ENCODE measurements at places on chromosomes 3 and 15.

- DNase-seq, result peak; percentile 56
Measured at GRCh38 chr3:196968233-196969133, at the start of gene PIGZ. TSS of gene PIGZ (minus strand) at chr3:196968833. CDS start at chr3:196952031, 16,802 bp downstream.

GRCh38 chr15:45287390-45287956 lies 35.4 kb downstream of the SLC28A2 start:
- DNase-seq, result no peak

DNA sequence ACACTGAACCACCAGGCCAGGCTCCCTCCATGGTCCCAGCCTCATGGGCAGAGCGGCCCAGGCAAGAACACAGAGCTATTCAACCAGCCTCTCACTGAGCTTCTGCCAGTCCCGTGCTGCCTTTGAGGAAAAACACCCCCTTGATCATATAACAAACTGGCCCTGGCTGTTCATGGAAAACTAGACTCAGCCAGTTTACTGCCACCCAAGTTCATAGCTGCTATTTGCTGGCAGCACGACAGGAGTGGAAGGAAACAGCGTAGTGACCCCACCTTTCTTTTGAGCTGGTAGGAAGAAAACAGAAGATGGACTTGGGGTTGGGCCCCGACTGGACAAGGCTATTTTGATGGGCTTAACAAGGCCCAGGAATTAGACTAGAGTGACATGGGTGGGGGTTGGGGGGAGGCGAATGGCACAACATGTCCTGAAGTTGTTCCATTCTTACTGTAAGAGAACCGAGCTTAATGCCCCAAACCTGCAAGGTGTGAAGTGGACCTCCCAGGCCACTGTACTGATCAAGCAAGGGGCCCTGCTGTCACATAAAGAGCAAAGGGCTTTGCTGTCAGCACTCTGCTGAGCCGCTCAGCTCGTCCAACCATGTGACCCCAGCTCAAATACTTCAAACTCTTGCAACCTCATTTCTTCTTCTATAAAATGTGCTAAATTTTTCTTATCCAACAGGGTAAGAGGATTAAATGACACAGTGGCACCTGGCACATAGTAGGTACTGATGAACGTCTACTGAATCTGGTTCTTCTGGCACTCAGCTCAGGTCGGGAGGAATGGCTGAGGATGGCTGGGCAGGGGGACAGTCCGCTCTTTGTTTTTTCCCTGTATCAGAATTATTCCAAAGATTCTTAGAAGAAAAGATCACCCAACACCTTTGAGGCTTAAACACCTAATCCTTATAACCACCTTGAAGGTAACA lies 1.6 kb downstream of the FBXL22 start:
- DNase-seq, result no peak

GRCh38 chr3:5791558-5791957 lies 604.1 kb downstream of the EDEM1 start:
- DNase-seq, result no peak

DNA sequence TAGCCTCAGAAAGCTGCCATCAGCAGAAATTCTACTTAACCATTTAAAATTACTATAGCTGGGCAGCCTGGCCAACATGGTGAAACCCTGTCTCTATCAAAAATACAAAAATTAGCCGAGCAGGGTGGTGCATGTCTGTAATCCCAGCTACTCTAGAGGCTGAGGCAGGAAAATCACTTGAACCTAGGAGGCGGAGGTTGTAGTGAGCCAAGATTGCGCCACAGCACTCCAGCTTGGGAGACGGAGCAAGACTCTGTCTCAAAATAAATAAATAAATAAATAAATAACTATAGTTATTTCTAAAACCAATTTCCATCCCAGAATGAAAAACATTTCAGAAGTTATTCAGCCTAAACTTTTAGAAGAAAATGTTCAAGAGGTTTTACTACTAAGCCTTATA lies 25.1 kb downstream of the LRRFIP2 start:
- DNase-seq, result no peak

DNA sequence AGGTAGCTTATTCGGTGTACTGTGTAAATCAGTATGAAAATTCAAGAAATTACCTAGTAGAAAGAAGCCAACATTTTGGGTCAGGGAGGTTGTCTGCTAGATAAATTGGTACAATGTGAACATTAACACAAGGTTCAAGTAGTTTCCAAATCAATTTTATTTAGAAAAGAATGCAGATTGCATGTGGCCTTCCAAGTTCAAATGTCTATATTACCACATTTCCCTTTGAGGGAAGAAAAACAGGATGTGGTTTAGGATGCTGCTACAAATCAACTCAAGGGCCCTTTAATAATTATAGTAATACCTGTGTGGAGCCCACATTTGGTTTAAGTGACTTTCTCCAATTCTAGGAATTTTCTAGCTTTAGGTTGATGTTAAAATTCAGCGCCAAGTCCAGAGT lies 57.5 kb downstream of the CADPS start:
- no peak for DNase-seq

DNA sequence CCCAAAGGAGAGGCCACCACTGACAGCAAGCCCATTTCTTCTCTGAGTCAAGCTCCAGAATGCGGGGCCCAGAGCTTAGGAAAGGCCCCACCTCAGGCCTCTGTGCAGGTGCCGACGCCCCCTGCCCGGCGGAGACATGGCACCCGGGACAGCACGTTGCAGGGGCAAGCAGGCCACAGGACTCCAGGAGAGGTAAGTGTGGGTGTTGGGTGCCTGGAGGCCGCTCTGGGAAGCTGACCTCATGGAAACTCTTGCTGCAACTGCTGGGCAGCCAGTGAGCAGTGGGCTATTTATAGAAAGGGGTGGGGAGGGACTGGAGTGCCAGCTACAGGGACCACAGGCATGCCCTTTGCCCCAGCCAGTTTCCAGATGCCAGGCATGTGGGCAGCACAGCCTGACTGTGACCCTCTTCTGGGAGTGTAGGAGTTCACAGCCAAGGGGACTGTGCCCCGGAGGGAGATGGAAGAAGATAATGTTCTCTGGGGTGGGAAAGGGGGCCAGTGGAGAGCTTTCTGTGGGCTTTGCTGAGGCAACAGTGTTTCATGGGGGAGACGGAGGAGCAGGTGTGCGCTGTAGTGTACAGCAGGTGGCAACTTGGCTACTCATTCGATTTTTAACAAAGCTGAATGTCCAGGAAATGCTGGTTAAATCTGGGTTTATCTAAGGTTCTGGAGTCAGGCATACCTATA lies 23.7 kb downstream of the ALPK3 start:
- DNase-seq, result no peak

GRCh38 chr15:47496343-47497185 lies 220.7 kb upstream of the SEMA6D start:
- DNase-seq, result no peak

DNA sequence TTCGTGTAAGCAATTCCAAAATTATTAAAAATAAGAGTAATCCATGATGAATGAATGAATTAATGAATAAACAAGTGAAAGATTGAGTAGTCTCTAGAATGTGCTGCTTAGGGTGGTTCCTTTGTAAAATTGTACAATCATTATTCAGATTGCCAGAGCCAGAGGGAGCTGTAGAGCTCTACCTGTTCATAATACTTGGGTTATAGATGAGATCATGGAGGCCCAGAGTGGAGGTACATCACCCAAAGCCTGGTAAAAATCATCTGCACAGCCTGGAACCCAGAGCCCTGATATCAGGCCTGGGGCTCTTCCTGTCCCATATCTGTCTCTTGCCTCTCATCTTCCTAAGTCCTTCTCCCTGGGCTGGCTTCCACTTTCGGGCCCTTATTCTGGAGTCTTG lies 297.2 kb downstream of the RPLP1 start:
- no peak for DNase-seq

GRCh38 chr15:33639456-33639855 lies 328.7 kb downstream of the RYR3 start:
- no peak for DNase-seq

GRCh38 chr3:141844108-141844507 lies 32.3 kb upstream of the ATP1B3 start:
- DNase-seq, result no peak

DNA sequence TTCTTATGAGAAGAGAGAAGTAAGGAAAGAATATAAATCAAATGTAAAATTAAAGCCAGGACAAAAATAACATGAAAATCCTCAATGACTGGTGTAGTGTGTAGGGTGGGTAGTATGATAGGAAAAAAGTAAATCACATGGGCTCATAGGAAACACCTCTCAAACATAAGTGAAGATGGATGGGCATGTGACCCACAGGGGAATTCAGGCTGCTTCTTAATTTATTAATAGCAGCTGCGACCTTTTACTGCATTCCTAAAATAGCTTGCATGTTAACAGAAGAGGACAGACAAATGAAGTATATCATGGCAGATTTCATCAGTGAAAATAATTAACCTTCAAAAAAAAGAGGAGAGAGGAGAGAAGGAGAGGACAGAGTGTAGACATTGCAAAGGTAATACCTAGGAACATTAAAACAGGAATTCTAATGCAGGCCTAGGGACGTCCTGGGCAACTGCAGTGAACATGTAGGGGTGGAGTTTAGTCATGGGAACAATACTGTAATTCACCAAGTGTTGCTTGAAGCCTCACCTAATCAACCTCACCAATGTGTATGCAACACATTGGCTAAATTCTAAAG lies 132.9 kb downstream of the KCNMB2 start:
- no peak for DNase-seq

DNA sequence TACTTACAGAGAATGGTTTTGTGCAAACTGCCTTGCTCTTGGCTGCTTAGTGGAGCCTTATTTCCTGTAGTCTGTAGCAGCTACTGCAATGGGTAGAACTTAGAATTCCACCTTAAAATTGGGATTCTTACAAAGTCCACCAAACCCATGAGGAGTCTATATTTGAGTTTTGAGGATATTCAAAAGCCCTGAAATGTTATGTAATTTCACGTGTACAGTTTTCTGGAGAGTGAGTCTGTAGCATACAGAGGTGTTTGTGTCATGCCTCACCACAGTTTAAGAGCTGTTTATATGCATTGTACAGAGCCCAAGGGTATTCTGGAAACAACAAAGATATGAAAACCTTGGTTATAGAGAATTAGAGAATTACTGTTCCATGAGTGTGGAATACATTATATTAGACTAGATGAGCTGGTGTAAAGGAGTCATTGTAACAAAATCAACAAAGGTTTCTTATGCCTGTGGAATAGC lies 114.4 kb downstream of the MBNL1 start:
- no peak for DNase-seq

DNA sequence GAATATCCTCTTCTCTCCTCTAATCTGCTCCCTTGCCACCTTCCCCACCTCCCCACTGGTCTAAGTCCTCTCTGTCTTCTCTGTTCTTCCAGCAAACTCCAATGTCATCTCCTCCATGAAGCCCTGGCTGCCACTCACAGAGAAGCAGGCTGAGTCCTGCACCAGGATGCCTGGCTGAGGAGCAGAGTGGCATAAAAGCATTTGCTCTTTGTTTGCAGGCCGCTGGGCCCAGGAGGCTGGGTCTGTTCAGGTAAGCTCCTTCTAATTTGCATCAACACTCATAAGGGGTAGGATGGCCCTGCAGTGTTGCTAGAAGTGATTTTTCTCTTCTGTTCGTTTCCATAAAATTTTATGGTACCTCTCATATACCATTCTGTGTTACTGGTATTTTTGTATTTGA lies 43.2 kb upstream of the KLHL25 start:
- DNase-seq, result no peak

DNA sequence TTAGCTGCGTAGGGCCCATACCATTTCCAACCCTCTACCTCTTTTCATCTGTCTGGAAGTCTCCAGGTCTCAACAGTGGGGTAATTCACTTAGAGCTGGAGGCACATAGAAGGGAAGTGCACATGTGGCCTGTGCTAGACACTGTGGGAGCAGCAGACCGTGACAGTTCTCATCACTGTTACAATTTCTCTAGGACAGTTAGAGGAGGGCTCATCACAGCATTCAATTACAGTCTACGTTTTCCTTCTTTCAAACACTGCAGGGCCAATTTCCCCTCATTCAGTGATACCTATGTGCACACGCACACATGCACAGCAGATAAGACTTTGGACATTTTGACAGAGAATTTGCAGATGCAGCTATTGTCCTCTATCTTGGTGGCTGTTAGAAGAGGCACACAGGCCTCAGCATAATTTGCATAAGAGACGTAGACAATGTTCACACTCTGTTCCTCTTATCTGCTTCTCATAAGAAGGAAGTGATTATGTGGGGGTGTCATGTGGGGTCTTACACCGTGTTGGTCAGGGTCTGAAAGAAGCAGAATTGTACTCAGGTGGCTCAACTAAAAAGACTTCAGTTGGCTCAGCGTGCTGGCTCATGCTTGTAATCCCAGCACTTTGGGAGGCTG lies 12.6 kb upstream of the HRG start:
- no peak for DNase-seq

GRCh38 chr3:126983276-126983652 lies 349 bp downstream of the PLXNA1 start:
- no peak for DNase-seq

DNA sequence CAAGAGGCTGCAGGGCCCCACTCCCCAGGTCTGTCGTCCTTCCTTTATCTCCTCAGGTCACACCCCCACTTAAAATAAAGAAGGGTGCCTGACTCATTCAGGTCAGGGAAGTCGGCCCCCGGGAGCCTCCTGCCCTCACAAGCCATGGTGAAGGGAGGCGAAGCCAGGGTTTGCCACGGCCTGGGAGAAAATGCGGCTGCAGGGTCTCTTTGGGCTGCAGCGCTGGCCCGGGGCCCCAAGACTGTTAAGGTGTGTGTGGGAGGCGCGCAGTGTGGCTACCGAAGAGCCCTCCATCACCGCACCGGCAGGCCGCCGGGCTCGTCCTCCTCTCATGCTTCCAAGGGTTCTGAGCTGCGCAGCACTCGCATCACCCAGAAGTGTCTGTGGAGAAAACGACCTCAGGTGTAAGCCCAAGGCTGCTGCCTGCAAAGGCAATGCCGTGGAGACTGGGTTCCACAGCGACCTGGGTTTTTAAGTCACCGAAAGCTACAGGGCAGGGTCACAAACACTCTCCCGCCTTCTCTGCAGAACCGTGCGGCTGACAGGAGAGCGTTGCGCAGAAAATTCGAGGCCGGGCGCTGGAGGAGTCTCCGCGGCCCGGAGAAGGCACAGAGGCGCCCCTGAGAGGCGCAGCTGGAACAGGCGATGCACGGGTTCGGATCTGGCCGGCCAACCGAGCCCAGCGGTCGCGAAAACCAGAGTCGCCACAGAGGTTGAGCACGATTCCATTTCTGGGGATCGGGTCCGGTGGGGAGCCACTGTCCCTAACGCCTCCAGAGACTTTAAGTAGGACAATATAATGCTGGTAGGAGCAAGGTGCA lies 8.7 kb downstream of the FOXL2 start:
- no peak for DNase-seq

DNA sequence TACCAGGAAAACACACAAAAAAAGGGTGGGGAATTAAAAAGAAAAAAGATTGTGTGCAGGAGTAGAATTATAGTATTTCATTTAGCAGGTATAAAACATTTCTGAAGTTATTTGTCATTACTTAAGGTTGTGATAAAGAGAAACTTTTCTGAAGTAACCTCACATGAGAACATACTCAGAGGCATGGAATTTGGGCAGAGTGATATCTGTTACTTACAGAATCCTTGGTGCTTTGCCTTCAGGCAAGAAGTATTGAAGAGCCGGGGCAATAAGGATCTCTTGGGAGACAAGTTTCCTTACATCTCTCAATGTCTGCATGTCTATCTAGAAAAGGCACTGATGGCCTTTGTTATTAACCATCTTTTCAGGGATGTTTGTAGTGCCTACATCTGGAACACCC lies 179.7 kb upstream of the ROBO1 start:
- no peak for DNase-seq

GRCh38 chr3:169552533-169552932 lies 111.0 kb downstream of the MECOM start:
- DNase-seq, result no peak

GRCh38 chr15:31964586-31965307 lies 65.6 kb upstream of the CHRNA7 start:
- no peak for DNase-seq

- DNase-seq, result no peak
Measured at GRCh38 chr3:43340403-43340802, 54.1 kb downstream of the SNRK start.

Data from glutamatergic neuron (in vitro differentiated cells).